ENCODE measurements at places on chromosomes 1 and 21.
A peak's percentile ranks its signal among the peaks of the same experiment; 100 is the strongest.

DNA sequence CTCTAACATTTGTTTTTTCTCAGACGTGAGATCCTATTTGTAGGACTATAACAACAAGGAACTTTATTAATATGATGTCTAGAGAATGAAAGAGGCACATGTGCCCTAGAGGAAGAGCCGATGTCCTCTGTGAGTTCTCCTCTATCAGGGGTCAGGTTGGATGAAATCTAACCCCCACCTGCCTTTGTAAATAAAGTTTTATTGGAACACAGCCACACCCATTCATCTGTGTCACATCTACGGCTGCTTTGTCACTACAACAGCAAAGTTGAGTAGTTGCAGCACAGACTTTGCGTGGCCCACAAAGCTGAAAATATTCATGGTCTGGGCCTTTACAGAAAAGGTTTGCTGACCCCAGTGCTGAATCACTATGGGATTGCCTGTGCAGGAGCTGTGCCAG, 571 bp upstream of the CAPN9 start:
- DNase-seq = no peak

- DNase-seq = peak; percentile 91
These were observed at the start of gene PLPP3 for GRCh38 chr1:56578963-56579875. PLPP3 (minus strand) TSS chr1:56579563; CDS start chr1:56579016, 547 bp downstream.

DNA sequence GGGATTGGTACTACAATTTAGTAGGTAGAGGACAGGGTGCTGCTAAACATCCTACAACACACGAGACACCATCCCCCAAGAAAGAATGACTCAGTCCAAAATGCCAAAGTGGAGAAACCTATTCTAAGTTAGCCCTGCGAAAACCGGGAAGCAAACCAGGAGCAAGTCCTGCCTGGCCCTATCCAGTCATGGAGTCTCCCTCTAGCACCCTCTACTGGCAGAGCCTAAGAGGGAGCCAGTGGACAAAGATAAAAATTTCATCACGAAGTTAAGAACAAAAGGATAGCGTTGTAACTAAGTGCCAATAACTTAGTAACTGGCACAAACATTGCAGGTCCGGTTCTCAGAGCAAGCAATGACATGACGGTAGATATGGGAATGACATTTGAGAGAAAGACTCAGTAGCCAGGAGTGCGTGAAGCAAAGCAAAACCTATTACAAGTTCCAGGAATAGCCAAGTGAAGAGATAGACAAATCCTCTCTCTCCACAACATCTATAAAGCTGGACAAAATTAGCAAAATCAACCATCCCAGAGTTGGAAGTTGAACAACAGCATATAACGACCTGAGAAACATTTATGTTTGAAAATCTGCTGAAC, 383.5 kb downstream of the OMA1 start:
- DNase-seq = peak; percentile 25

DNA sequence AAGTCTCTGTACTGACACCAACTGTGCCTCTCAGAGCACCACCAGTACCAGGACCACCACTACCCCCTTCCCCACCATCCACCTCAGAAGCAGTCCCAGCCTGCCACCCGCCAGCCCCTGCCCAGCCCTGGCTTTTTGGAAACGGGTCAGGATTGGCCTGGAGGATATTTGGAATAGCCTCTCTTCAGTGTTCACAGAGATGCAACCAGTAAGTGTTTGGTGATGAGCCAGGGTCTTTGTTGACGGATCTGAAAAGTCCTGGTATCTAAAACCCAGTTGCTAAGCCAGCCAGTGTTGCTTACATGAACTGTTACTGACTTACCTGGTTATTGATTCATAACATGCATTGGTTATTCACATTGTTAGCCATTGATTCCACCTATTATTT, 1.1 kb downstream of the C1orf56 start:
- DNase-seq = no peak

DNA sequence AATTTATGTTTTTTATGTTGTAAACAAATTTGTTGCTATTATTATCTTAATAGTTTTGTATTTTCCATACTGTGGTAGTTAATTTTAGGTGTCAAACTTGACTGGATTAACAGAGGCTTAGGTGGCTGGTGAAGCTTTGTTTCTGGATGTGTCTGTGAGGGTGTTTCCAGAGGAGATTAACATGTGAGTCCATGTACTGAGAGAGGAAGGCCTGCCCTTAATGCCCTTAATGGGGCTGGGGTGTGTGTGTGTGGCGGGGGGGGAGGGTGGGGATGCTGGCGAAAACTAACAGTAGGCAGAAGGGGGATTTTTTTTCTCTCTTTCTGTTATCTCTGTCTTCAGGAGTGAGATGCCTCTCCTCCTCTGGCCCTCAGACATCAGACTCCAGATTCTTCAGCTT, 1.9 kb downstream of the OR14A16 start:
- no peak for DNase-seq

GRCh38 chr1:89068291-89068690, 3.3 kb upstream of the GBP1 start:
- DNase-seq = peak; percentile 66

- DNase-seq = peak; percentile 55
These were observed 16.9 kb upstream of the DMRTB1 start for GRCh38 chr1:53442299-53442698.

GRCh38 chr1:25683731-25684130, 67.1 kb downstream of the MAN1C1 start:
- no peak for DNase-seq

Measured in HCEC 1CT (cell line).